ENCODE measurements at places on chromosomes 4 and X.

DNA sequence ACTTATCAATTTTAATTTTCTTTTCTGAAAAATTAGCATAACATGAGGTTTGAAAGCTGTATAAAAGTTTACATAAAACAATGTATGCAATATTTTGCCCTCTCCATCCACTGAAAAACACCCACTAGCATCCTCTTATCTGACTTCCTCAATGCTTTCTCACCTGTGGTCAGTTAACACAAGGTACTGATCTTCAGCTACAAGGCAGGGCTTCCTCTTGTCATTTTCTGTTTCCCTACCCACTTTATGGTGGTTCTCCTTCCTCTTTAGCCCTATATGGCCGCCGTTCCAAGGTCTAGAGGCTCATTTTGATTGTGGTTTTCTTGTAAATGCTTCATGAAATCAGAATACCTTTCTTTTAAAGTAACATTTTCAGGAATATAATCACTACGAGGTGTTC lies 618.6 kb upstream of the CPEB2 start:
- no peak for DNase-seq

DNA sequence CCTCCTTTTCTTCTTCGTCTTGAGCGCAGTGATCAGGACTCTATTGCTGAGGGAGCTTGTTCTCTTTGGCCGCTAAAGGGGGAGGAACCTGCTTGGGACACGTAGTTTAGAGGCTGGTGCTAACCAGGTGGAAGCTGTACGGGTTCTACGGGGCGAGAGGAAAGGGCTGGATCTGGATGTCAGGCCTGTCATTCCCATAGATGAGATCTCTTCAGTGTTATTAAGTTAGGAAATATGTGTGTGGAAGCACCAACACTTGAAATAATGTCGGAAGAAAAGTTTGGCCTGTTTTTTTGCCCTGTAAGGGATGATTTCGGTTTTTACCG lies 643 bp downstream of the SRP72 start:
- DNase-seq: peak; percentile 83

DNA sequence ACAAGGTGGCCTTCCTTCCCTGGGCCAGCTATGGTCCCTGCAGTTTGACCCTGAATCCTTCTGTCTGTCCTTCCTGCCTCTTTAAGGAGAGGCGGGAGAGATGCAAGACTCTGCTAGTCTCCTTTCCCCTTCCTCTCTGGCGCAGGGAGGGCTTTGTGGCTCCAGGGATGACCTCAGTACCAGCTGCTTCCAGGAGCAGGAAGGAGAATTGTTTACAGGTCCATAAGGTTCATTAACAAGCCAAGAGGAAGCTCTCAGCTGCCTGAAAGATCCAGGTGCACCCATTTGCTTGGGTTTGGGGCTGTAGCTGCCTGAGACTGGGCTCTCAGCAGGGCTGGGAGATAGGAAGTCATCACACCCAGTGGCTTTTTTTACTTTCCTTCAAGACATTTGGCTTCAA lies 4.0 kb upstream of the FATE1 start:
- peak; percentile 32 for DNase-seq

DNA sequence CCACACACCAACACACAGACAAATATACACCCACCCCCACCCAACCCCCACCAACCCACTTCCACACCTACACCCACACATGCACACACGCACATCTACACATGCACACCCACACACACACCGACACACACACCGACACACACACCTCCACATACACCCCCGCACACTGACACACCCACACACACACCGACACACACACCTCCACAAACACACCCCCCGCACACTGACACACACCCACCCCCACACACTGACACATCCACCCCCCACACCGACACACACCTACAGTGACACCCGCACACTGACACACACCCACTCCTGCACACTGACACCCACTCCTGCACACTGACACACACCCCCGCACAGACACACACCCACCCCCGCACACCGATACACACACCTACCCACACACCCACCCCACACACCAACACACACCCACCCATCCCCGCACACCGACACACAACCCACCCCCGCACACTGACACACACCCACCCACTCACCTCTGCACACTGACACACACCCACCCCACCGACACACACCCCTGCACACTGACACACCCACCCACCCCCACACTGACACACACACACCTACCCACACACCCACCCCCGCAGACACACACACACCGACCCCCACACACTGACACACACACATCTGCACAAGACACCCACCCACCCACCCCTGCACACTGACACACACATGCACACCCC lies 31.1 kb downstream of the FGFRL1 start:
- no peak for DNase-seq

GRCh38 chrX:39613997-39614679 lies 483.6 kb downstream of the BCOR start:
- peak; percentile 88 for DNase-seq

DNA sequence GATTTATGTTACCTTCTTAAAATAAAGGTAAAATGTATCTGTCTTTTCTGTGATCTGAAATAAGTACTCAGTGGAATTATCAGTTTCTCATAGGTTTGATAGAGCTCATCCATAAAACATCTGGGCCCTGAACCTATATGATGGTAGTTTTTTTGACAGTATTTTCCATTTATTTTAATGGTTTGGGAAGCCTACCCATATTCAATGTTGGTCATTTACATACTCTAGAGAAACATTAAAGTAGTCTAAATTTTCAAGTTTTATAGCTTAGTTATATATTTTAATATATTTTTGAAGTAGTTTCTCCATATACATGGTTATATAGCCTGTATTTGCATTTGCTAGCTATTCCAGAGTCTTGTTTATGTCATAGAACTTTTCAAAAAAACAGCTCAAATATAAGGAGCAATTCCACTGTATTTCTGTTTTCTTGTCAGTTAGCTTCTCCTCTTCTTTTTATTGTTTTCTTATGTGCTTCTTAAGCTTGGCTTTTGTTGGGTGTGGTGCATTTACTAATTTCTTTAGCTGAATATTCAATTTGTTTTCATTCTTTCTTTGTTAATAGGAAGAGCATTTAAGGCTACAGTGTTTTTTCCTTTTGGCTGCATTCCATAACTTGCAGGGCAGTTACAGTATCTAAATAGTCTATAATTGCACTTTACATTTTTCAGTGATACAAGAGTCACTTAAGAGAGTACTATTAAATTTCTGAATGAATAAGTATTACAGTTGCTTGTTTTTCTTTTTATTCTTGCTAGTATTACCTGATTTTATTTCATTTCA lies 181.4 kb downstream of the DKK2 start:
- DNase-seq: no peak

DNA sequence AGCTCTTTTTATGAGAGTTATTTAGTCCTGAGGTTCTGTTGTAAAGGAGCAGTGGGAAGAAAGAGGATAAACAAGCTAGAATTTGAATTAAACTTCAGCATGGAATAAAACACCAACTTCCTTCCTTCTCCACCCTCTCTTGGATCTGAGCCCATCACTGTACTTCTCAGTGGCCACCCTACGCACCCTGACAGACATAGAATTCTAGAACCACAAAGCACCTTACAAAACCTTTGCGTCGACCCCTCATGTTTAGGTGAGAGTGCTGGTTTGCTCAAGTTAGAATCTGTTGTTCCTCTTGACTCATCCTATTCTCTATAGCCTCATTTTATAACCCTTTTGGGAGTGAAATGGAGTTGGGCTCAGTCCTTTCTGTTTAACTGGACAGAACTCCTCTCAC lies 84.6 kb upstream of the RPL34 start:
- no peak for DNase-seq

DNA sequence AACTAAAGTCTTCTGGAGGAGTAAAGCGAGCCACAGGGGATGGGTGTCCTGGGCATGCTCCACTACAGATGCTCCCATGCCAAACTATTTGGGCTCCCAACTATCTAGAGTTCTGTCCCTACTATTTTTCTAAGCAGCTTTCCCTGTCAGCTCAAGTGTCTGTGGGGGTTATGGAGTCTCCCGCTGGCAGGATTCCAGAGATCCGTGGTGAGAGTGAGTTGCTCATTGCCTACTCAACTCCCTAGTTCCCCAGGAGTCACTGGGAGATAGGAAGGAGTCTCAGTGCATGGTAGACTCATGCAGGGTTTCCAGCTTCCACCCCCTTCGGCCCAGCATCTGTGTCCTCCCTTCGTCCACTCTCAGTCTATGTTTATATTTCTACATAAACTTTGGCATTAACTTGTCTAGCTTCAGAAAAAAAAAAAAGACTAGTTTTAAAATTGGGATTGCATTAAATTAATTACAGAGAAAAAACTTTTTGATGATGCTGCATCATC lies 55.1 kb upstream of the INPP4B start:
- no peak for DNase-seq

DNA sequence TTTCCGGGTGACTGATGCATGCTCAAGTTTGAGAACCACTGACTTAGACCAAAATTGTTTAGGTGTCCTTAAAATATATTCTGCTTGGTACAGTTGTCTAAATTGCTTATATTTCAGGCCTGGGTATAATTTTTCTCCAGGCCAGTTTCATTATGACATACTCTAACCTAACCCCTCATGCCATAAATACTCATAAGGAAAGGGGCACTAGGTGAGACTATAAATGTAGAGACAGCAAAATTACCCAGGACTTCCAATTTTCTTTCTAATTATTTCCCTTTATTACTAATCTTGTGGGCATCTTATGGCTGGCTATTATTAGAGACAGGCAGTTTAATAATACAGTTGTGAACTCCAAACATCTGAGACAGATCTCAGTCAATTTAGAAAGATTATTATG lies 150.2 kb downstream of the RRAGB start:
- DNase-seq: no peak

DNA sequence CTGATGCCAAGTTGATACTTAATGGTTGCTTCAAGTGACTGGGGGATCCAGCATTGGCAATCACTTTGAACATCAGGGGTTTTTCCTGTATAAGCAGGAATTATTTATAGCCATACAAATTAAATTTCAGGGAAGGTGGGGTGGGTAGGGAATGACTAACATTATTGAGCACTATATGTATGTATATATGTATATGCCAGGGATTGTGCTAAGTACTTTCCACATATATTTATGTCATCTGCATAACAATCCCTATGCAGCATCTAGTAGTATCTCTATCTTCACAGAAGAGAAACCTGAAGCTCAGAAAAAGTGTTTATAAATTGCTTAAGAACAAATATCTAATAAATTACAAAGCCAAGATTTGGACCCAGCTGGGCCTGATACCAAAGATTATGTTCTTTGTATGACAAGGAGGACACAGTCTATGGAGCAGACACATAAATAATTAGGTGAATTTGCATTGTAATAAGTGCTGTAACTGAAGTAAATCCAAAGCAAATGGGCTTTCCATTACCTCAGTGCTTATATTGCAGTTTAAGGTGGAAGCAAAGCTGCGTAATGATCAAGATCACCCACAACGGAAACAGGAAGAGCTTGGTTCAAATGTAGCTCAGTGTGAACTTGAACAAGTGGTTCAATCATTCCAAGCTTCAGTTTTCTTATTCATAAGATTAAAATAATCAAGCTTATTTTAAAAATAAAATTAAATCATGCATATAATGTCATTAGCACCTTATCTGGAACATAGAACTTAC lies 18.9 kb upstream of the RASGEF1B start:
- DNase-seq: no peak

- DNase-seq: no peak
These were observed 35.4 kb upstream of the BCLAF3 start for GRCh38 chrX:20026278-20026677.

GRCh38 chr4:104942990-104943743 lies 203.5 kb upstream of the TET2 start:
- DNase-seq: no peak

DNA sequence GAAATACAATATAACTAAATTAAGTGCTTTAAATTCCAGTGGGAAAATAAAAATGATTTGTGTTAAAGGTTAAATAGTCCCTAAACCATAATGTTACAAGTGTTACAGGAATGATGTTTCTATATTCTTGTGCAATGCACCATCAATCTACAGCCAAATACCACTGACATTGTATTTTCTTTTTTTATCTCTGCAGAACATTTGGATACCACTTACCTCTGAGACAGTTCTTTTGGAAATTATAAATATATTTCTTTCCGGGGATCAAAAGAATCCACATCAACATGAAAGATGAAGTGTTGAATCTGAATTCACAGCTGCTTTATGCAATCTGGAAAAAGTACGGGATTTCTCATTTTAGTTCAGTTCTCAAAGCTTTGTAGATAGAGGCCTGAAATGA lies 518.3 kb upstream of the AGA start:
- DNase-seq: no peak

- DNase-seq: no peak
These were observed 1930.5 kb upstream of the AGA start for GRCh38 chr4:179372746-179373145.

DNA sequence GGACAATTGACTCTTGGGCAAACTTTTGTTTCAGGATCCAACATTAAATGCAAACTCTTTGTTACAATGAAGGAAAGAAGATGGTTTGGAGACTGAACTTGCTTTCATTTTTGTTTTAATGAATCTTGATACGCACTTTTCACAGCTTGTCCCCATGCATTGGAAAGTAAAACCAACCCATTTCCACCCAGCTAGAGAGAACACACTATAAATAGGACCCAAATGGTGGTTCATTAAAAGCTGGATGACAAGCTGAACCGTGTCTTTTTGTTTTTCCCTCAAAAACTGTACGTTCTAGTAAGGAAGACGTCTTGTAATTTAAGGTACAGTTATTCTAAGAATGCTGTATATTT lies 95.3 kb upstream of the EGFL6 start:
- no peak for DNase-seq

DNA sequence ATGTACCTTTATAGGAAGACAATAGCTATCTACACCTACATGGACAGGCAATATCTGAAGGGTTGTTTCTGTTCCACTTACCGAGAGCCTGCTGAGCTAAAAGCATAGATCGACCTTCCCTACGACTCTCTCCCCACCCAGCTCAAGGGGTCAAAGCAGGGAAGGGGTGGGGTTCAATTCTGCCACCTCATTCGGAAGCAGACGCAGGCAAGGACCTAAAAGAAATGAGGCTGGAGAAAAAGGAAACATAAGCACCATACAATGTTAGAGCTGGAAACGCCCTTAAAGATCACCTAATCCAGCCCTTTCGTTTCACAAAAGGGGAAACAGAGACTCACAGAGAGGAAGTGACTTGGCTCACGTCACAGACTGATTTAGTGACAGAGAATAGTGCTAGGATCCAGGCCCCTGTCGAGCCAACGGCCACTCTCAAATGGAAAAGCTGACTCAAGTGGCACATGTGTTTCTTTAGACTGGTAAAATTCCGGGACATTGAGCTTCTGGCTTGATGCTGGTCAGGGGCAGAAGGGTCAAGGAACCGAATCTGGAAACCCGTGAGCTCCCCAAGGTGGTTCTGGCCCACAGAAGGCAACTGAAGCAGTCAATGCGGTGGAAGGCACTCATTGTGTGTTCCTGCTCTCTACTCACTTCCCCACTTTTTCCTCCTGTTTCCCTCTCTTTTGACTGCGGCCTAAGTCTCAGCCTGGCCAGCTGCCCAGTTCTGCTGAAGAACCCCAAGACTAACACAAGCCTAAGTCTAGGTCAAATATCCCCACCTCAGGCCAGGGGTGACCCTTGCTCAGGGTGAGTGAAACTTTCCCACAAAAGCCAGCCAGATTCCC lies 7.5 kb downstream of the SEPTIN6 start:
- no peak for DNase-seq

DNA sequence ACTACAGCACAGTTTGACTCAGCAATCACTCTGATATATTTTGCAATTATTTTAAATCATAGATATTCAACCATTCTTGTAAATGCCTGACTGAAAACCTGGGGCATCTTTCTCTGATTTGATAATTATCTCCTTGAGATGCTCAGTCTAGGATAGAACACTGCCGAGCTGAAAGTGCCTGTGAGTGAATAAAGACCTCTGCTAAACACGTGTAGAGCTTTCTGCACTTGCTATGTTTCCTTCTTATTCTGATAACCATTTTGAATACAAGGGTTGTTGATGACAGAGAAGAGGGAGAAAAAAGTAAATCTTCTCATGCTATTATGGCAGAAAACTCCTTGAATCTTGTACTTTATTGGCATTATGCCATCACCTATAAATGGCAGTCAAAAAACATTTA lies 1843.4 kb upstream of the IGFBP7 start:
- DNase-seq: no peak
